Activated CD4-positive, CD25-positive, alpha-beta regulatory T cell treated with anti-CD3 and anti-CD28 coated beads, Interleukin-2, amount 50 U/mL, for 24 hours (primary cell): ENCODE measurements at places on chromosomes 1 and 21.
A peak's percentile ranks its signal among the peaks of the same experiment; 100 is the strongest.

DNA sequence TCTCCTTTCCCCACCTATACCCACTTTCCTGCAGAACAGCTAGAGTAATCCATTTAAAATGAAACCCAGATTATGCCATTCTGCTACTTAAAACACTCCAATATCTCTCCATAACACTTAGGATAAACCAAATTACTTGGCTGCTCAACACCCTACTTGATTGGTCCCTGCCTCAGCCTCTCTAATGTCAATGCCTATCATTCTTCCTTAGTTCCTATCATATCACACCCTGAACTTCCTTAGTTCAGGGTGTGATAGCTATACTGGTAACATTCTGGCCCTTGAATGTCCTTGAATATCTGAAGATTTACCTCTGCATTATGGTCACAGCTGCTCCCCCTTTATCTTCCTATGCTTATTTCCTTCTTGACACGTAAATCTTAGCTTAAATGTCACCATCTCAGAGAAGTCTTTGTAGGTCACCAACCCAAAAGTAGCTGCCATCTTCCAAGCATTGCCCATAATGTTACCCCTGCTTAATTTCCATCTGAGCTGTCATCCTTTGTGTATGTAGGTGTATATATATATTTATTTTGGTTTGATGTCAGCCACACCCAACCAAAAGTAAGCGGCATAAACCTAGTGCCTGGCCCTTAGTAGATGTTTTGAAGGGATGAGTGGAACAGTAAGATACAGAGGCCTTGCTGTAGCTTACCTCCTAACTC is 379.8 kb downstream of the PTPRC start:
- no peak for ATAC-seq

DNA sequence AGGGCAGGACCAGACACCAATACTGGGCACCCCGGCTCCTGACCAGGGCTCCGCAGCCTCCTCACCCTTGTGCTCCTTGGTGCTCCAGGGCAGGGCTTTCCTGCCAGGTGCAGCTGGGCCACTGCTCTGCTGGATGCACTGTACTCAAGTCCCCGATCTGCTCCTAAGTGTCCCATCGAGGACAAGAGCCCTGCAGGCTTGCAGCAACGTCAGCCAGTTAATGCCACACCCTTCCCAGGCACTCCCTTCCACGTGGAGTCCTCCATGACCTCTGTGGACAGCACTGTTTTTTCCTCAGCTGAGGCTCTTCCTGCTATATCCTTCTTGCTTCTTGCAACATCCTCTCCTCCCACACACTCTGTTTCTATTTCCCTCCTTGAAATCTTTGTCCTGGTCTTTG is 94.0 kb upstream of the NGF start:
- ATAC-seq, result no peak

DNA sequence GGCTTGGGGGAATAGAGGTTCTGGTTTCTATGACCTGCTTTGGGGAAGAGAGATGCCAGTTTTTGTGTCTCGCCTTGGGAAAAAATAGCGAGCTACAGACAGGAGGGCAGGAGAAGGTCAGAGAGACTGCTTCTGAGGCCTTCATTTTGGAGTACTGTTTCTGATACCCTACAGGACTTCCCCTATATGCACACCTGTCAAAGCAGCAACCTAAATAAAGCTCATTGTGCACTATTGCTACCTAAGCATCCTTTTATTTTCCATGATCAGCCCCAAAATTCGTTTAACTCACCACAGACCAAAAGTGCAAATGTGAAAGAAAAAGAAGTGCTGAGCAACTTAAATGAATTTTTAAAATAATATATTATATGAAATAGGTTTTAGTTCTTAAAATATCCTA is 145.6 kb upstream of the CHRM3 start:
- ATAC-seq, result no peak

- ATAC-seq, result peak; percentile 49
Measured at GRCh38 chr1:44842862-44843655, at the start of gene PTCH2. Gene PTCH2 (minus strand): TSS chr1:44843253. CDS start chr1:44842932, 321 bp downstream.

DNA sequence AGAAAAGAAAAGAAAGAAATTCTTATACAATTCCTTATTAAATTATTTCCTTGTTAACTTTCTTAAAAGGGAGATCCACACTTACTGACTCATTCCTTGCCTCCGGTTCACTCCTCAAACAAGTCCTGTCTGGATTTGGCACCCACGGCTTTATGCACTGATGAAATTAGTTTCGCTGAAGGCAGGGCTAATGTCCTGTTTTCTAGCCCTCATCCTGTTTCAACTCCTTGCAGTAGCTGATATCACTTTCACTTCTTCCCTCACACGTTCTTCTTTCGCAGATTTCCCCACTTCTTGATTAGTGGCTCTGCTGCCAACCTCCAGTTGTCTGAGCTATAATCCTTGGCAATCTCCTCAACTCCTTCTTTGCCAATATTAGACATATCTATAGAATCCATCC is 215.2 kb downstream of the URB2 start:
- ATAC-seq, result no peak

DNA sequence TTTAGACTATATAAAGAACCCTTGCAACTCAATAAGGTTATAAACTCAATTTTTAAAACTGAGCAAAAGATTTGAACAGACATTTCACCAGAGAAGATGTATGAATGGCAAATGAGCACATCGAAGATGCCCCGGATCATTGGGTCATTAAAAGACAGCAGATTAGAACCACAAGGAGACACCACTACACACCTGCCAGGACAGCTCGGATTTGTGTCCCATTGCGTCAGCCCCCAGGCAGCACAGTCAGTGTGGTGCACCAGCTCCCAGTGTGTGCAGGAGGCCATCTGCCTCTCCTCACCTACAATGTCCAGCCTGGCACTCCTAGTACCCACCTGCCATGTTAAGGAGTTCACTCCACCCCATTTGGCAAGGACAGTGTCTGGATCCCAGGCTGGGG is 61.1 kb upstream of the LRP8 start:
- ATAC-seq, result no peak
